ENCODE measurements at places on chromosomes 2 and 18.

- DNase-seq = no peak
Measured at GRCh38 chr2:67471681-67472080, 74.5 kb downstream of the ETAA1 start.

DNA sequence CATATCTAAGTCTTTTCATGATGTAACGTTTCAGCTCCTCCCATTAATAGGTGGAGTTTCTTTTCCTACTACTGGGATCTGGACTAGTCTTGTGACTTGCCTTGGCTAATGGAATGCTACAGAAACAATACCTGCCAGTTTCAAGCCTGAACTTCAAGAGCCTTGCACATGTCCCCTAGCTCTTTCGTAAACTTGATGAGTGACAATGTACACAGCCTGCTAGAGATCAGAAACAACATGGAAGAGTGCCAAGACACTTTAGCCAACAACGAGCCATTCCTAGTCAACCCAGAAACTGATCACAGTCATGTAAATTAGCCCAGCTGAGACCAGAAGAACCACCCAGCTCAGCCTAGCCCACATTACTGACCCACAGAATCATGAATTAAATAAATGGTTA, 24.8 kb upstream of the STK39 start:
- no peak for DNase-seq

DNA sequence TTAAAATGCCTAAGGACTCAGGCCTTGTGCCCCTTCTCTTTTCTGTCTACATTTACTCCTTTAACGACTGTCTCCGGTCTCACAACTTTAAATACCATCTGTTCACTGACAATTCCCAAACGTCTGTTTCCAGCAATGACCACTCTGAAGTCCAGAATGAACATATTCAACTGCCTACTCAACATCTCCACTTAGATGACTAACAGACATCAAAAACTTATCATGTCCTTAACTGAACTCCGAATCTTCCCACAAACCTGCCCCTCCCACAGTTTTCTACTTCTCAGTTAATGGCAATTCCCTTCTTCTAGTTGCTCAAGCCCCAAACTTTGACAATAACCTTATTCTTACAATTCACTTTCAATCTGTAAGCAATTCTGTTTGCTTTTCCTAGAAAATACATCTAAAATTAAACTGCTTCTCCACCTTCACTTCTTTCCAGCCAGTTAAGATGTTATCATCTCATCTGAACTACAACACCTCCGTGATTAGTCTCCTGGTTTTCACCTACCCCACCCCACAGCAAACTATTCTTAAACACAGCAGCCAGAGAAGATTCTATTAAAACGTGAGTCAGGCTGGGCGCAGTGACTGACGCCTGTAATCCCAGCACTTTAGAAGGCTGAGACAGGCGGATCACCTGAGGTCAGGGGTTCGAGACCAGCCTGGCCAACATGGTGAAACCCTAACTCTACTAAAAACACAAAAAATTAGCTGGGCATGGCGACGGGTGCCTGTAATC, 2.8 kb downstream of the C1D start:
- DNase-seq = no peak

DNA sequence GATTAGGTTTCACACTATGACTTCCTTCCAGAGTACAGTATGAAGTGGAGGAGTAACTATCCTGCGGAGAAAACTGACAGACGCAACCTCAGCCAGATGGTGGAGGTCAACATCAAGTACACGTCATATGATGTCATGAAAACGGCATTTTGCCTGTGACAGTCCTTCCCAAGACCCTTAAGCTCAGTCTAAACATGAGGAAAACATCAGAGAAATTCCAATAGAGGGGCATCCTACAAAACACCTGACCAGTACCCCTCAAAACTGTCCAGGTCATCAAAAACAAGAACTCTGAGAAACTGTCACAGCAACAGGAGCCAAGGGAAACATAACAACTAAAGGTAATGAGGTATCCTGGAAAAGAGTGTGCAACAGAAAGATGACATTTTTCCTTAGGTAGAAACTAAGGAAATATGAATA, 1.7 kb downstream of the RNU4ATAC start:
- DNase-seq = no peak

DNA sequence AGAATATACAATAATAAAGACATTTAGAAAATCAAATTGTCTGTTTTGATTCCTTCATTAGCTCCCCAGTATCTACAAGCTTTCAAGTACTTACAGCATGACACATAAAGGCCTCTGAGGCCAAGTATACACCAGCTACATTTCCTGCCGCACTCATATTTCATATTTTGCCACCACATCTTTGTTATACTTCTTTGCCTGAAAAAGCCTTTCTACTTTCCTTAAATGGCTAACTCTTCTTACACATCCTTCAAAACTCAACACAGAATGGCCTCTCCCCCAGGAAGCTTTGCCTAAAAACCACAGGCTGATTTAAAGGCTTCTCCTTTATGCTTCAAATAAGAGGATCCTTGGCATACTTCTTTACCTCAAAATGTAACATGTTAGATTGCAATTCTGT, 4.5 kb downstream of the STK17B start:
- DNase-seq = no peak

DNA sequence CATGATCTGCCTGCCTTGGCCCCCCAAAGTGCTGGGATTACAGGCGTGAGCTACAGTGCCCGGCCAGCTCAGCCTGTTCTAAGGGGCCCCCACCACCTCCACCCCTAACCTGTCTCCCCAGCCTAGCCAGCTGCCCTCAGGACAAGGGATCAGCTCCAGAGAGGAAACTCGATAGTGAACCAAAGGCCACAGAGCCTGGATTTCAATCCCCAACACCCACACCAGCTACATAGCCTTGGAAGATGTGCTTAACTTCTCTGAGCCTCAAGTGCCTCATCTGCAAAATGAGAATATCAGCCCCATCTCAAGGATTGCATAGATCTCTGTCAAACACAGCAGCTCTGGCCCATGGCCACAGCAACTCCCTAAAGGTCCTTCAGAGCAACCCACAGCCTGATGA, 32.0 kb downstream of the BIN1 start:
- DNase-seq = no peak

GRCh38 chr2:209564816-209565215, 141.0 kb downstream of the MAP2 start:
- DNase-seq = no peak

DNA sequence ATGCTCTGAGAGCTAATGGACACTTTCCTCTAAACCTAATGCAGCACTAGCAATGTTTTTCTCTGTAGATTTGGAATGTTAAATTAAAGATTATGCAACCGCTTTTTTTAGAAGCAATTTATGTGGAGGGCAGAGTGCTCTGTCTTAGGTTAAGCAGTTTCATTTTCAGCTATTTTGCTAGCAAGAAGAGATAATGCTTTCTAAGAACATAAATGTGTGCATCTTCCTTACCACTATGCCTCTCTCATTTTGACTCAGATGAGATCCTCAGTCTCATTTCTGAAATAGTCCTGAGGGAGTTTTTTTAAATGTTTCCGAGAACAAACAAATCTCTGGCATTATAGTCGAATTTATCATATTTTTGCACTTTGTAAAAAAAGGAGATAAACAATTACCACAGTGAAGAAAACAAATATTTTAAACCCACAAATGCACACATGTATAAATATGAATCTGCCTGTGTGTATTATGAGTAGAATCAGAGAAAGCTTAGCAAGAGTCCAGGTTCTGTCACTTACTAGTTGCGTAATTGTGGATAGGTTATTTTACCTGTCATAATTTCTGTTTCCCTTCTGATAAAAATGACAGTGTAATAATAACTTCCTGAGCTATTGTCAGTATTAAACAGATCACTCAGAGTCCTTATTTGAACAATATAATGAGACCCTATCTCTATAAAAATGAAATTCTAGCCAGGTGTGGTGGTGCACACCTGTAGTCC, 207.7 kb upstream of the CRIM1 start:
- no peak for DNase-seq

GRCh38 chr18:26993568-26993967, 128.1 kb upstream of the AQP4 start:
- no peak for DNase-seq

DNA sequence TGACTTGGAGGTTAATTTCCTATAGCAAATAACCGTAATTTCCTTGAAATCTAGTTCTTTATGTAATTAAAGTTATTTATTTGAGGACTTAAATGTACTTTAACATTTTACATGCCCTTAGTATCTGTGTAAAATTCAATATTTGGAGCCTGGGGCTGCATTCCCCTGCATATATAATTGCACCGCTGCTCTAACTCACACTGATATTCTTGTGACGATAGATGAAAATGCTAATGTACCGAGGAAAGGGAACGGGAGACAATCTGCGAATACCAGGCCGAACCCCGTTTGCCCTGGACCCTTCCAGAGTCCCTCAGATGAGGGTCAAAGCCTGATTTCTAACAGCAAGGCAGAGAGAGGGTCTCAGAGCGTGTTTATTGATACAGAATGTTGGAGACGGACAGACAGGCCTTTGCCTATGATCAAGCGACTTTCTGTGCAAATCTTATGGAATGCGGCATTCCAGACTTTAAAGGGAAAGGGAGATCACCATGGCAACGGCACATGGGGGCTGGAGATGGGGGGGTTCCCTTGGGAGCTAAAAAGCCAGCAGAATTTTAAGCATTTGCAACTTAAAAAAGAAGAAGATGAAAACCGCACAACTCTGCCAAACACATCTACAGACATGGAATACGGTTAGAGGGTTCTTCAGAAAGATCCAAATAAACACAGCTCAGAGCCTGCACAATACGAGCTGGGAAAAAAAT, 57.6 kb upstream of the TWIST2 start:
- no peak for DNase-seq

DNA sequence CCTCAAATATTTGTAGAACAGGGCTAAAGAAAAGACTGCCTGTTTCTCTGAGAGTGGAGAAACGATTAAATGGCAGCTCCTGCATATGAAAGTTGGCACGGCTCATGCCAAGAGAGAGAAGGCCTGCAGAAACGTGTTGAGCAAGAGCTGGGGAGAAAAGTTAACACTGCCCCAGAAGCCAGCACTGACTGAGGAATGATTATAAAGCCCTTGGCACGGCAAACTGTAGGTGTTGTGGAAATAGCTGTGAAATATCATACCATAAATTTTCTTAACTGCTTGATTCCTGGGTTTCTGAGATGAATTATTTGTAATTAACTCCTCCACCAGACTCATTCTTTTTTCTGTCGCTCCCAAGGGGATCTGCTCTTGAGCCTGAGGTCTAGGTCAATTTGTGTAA, 4.3 kb downstream of the FRZB start:
- no peak for DNase-seq

GRCh38 chr18:3132700-3133099, 87.1 kb downstream of the MYOM1 start:
- no peak for DNase-seq

- DNase-seq = no peak
Measured at GRCh38 chr18:60232541-60232940, 140.0 kb downstream of the MC4R start.

DNA sequence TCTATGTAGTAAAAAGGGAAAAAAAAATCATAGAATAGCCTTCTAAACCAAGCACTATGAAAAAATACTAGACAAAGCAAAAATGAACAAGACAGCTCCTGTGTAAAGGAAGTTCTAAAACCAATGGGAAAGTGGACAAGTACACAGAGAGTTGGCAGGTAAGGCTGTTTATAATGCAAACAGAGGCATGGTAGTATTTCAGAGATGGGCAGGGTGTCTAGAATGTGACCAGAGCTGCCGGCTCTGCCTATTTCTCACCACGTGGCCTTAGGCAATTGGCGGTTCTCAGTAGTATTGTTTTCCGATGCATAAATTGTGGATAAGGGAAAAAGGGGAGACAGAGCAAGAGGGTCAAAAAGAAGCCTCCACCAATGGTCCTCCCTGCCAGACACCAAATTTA, 173.6 kb downstream of the ANKRD30B start:
- no peak for DNase-seq

DNA sequence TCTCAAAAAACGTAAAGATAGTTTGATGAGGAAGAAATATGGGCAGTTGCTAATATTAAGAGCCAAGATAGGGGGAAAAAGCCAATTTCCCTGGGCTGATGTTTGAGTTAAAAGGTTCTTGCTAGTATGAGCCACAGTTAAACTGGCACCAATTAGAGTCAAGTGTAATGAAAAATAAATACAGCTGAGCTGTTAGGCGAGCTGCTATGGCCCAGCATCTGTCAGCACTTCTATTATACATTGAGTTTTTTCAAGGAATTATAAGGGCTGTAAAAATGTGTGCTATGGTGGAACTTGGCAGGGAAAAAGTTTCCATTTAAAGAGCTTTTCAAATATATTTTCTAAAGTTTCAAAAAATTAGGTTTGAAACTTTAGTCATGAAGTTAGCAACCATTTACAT, 279.6 kb downstream of the CYRIA start:
- DNase-seq = no peak

DNA sequence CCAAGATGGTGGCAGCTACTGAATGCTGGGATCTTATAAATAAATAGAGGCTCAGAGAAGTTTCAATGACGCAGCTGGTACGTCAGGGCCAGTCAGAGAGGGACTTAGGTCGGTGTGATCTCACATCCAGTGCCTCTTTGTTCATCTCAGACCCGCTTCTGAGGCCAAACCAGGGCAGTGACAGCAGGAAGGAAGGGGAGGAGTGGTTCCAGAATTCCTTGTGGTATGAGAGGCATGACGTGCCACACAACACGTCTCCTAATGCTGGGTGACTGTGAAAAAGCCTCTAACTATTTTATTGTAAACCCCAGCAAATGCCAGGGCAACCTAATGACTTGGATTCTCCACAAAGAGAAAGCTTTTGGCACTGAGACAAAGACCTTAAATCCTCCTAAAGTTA, 423.3 kb downstream of the LPIN1 start:
- DNase-seq = no peak

- no peak for DNase-seq
Measured at GRCh38 chr2:154280543-154280942, 408.8 kb downstream of the GALNT13 start.

DNA sequence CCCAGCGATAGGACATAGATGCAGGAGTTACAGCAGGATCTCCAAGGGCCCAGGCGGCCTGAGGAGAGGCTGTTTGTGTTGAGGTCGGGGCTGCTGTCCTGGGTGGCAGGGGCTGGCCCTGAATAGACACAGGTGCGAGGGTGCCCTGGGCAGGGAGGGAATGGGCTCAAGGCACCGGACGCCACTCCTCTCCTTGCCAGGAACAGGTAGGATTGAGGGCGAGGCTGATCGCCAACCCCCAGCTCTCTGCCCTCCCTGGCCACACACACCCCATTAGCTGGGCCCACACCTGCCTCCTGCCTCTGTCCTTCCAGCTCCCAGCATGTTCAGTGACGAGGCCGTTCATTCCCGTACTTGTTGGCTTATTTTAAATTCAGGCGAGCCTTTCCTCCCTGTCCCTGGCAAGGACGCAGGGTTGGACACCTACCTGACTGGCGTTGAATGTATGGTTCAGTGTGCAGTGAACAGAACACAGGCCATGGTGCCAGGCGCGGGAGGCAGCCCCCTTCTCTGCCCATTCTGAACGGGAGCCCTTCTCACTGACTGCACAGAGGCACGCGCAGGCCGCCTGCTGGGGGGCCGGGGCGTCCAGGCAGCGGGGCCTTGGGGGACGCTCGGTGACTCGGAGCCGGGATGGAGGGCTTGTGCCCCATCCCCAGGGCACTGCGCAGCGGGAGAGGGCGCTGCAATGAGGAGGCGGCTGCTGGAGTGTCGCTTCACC, 41.3 kb upstream of the SNED1 start:
- DNase-seq = no peak

GRCh38 chr2:224343226-224343625, 58.7 kb downstream of the FAM124B start:
- no peak for DNase-seq

GRCh38 chr2:108587621-108588020, 53.4 kb downstream of the LIMS1 start:
- DNase-seq = no peak

- DNase-seq = no peak
Measured at GRCh38 chr2:138190999-138191398, 226.7 kb downstream of the HNMT start.

- no peak for DNase-seq
Measured at GRCh38 chr2:168524005-168524404, 67.9 kb downstream of the CERS6 start.

All from NCI-H2081 treated with DMSO at 0.1 percent for 48 hours (cell line).